ENCODE measurements at places on chromosomes 12 and 14.
A peak's percentile ranks its signal among the peaks of the same experiment; 100 is the strongest.

GRCh38 chr12:104372061-104372720 is 68.7 kb downstream of the EID3 start:
- no peak for DNase-seq

DNA sequence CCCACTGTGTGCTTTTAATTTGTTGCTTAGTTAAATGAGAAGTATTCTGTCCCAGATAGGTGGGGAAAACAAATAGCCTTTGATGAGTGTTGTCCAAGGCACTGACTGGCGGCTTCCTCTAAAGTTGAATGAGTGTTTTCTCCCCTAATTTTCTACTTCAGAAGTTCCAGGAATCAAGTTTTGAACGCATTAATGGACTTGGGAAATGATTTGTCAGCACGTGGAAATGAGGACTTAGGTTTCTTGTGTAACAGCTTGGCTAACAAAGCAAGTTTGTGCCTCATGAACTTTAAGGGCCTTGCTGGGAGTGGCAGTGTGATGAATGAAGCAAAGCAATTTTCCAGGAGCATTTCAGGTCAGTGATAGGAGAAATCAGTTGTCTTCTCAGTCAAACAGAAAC is 56.9 kb downstream of the LIN52 start:
- no peak for DNase-seq

GRCh38 chr12:122943196-122943595 is 23.1 kb downstream of the ABCB9 start:
- peak; percentile 6 for DNase-seq

GRCh38 chr14:67461341-67461985 is 27.1 kb downstream of the TMEM229B start:
- DNase-seq, result no peak

DNA sequence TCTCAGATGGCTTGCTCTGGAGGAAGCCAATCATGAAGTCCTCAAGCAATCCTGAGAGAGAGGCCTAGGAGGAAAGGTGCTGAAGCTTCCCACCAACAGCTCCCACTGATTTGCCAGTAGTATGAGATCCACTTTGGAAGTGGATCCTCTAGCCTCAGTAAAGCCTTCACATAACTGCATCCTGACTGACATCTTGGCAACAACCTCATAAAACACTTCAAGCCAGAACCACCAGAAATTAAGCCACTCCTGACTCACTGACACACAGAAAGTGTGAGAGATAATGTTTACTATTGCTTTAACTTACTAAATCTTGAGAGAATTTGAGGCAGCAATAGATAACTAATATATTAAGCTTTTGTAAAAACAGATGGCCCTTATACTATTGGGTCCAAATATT is 11.7 kb upstream of the TMX1 start:
- DNase-seq, result no peak

GRCh38 chr14:74888164-74889158 is 6.7 kb downstream of the DLST start:
- no peak for DNase-seq

- DNase-seq, result no peak
Observed at GRCh38 chr12:124759841-124760503, 103.7 kb downstream of the SCARB1 start.

- no peak for DNase-seq
Observed at GRCh38 chr14:79540394-79540793, 670.9 kb downstream of the DIO2 start.

GRCh38 chr14:45201905-45202304 is 51.1 kb downstream of the MIS18BP1 start:
- DNase-seq, result no peak

DNA sequence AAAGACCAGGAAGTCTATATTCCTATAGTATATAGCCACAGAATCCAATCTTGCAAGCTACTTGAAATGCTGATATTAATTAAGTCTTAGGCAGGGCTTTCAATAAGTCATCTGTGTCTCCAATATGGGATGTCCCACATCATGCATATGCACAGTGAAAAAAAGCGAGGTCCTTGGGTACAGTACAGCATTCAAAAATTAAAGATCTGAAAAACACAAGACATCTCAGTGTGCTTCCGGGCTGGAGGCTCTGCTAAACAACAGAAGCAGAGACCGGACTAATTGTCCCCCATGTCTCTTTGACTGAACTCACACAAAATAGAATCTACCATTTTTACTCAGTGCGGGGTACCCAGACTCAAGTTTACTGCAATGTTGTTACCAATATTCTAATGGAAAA is 156.0 kb downstream of the DAD1 start:
- no peak for DNase-seq

DNA sequence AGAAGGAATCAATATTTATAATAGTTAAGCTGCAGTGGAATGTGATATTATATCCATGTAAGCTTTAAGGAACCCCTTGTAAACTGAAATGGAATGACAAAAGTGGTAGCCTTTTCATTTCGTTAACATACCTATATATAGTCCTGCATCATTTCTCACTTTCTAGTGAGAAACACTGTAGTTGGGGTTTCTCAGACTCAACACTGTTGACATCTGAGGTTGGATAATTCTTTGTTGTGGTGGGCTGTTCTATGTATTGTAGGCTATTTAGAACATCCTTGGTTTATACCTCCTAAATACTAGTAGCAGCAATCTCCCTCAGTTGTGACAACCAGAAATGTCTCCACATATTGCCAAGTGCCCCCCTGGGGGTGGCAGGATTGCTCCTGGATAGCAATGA is 79.1 kb downstream of the RAD52 start:
- no peak for DNase-seq

DNA sequence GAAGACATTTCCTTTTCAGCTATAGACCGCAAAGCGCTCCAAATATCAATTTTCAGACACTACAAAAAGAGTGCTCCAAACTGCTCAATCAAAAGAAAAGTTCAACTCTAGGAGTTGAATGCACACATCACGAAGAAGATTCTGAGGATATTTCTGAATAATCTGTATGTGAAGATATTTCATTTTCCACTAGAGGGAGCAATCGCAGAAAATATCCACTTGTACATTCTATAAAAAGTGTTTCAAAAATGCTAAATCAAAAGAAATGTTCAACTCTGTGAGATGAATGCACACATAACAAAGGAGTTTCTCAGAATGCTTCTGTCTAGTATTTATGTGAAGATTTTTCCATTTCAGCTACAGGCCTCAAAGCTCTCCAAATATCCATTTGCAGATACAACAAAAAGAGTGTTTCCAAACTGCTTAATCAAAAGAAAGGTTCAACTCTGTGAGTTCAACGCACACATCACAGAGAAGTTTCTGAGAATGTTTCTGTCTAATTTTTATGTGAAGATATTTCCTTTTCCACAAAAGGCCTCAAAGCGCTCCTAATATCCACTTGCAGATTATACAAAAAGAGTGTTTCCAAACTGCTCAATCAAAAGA is 643.8 kb upstream of the ALG10B start:
- no peak for DNase-seq

GRCh38 chr14:90940318-90940962 is 120.0 kb downstream of the RPS6KA5 start:
- no peak for DNase-seq

DNA sequence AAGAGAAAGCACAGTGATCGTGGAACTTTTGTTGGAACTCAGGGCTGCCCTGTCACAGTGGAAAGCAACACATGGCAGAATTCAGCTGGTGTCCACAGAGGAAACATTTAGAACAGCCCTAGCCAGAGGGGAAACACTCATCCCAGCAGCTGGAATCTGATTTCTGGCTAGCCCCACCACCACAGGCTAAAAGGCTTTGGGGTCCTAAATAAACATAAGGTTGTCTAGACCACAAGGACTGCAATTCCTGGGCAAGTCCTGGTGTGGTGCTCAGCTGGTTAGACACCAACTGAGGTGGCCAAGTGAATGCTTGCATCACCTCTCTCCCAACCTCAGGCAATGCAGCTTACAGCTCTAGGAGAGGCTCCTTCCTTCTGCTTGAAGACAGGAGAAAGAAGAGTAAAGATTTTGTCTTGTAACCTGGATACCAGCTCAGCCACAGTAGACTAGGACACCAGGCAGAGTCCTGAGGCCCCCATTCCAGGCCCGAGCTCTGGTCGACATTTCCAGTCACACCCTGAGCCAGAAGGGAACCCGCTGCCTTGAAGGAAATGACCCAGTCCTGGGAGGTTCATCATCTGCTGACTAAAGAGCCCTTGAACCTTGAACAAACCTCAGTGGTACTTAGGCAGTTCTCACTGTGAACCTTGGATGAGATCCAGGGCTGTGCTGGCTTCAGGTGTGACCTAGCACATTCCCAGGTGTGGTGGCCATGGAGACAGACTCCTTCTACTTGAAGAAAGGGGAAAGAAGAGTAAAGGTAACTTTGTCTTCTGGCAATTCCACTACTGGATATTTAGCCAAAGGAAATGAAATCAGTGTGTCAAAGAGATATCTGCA is 85.4 kb upstream of the PLXNC1 start:
- DNase-seq, result no peak

DNA sequence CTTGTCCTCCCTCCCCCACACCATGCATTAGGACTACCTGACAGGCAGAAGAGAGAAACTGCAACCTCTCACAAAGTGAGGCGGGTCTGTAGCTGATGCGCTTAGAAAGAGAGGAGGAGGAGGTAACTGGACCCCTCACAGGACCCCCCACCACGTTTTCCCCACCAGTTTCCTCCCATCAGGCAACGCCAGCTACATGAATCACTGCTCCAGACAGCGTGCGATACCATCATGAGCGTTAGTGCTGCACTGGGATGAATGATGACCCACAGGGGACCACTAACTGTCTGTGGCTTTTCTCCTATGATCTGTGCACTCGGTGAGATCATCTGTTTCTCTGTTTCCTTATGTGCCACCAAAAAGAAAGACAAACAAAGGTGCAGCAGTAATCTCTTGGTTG is 77.7 kb downstream of the KCNK10 start:
- no peak for DNase-seq

DNA sequence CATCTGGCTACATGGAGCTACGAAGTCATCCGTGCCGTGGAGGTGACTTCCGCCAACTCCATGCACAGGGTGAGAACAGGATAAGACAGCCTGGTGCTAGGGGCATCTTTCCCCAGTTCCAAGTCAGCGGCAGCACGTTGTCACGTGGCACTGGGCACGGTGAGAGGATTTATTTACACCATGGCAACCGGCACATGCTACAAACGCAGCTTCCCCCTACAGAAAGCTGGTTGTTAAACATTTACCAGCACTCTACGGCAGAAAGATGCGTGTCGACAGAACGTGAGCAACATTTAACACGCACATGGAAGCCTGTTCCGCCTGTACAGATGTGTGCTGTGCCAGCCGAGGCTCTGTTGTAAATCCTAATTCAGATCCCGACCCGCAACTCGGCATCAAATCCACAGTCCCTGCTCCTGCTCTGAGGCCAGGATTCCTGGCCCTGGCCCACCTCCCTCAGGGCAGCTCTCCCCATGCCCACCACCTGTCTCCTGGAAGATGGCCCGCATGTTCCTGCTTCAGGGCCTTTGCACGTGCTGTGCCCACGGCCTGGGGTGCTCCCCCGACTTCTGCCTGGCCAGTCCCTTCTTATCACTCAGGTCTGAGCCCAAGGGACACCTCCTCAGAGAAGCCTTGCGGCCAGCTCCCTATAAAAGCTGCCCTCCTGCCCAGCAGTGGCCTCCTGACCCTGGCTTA is 114.1 kb downstream of the RFLNA start:
- DNase-seq, result no peak

- DNase-seq, result no peak
Observed at GRCh38 chr12:1436015-1436414, 158.4 kb downstream of the FBXL14 start.

GRCh38 chr12:99920353-99920960 is 64.3 kb downstream of the ANKS1B start:
- DNase-seq, result no peak

DNA sequence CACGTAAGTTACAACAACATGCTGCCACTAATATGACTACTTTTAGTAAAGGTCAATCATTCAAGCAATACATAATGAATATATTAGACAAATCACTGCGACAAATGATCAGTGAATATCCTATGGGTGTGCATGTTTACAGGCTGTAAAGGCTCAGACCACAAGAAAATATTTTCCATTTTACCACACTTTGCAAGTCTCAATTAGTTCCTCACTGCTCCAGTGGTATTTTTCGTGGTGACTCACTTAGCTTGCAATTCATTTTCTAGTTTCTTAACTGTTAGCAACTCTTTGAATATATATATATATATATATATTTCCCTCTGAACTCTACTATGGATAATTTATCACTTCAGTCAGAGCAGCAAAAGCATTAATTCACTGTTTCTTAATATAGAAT is 96.9 kb downstream of the EML5 start:
- DNase-seq, result no peak

Data from 8988T (cell line).